ENCODE measurements at places on chromosomes 4 and X. TPM values are rescaled to one million over a fixed set of nuclear protein-coding genes. Genes with fewer than 3 reads are reported as not detected.
A peak's percentile ranks its signal among the peaks of the same experiment; 100 is the strongest.

Gene PPARGC1A
- 3.6 TPM for total RNA-seq

Gene SORBS2
- 0.52 TPM for total RNA-seq

Gene GAGE12J
- not detected for total RNA-seq

Gene MGARP
- 4.7 TPM for total RNA-seq

Gene NLGN4X
- total RNA-seq: 0.15 TPM

Gene SSX4B
- not detected for total RNA-seq

Gene TKTL2
- not detected for total RNA-seq

Gene GAGE12E
- not detected for total RNA-seq

Gene MGAT4D
- not detected for total RNA-seq

Gene HPSE
- total RNA-seq: 7.6 TPM

GRCh38 chr4:123776267-123776666, 379.7 kb downstream of the SPRY1 start:
- no peak for DNase-seq

DNA sequence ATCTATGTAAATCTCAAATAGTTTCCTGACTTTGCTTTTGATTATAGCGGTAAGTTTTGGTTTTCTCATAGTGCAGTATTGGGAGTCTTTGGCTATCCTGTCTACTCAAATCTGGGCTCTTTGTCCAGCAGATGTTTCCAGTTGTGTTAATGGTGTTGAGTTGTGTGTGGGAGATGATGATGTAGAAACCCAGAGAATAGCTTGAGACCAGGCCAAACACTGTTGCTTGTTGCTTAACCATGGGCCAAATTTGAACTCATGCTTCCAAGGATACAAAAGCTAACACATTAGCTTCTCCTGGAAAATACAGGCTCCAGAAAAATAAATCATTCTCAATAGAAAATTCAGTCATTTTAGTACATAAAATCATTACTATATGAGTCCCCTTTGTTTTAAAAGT, 82.6 kb upstream of the GYPA start:
- no peak for DNase-seq

GRCh38 chr4:169132561-169133305, 122.7 kb upstream of the CBR4 start:
- DNase-seq: peak; percentile 33

DNA sequence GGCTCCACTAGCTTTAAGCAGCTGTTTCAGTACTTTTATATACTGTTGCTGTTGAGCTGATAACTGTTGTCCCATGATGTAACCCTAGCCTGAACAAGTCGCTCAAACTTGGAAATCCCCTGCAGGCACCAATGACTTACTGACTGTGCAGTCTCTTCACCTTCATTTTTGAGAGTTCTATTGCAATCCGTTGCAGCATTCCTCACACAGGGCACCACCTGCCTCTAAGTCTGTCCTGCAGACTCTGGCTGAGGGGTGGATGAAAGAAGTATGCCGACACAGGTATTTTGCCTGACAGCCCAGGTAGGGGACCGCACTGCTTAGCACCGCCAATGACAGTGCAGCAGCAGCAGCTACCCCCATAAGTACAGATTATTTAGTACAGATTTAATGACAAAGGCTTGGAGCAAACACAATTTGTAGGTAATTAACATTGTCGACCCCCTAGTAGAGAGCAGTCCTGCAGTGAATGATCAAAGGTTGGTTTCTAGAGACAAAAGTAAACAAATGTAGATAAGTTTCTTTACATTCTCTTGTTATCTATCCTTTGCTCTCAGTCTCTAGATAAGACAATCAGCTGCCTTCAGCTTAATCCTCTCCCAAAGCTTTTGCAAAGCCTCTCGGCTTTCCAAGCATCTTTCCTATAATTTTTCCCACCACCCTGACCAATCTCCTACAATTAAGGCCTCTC, 205.0 kb downstream of the PABPC4L start:
- DNase-seq: no peak

GRCh38 chrX:139932073-139932900, 566 bp downstream of the ATP11C start:
- DNase-seq: peak; percentile 59

DNA sequence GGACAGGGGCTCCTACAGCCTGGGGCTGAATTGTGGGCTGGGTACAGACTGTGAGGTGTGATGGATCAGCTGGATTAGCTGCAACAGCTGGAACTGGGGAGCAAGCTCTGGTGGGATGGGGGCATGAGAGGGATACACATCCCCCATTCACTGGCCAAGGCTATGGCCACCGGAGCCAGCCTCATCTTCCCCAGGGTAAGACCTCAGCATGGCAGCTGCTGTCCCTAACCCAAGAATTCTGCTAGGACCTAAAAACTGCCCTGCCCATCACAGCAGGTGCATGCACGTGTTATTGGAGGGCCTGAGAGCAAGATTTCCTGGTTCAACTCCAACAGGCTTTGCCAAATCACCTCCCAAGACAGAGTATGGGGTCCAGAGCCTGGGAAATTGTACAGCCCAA, 258.6 kb upstream of the AGTR2 start:
- no peak for DNase-seq

DNA sequence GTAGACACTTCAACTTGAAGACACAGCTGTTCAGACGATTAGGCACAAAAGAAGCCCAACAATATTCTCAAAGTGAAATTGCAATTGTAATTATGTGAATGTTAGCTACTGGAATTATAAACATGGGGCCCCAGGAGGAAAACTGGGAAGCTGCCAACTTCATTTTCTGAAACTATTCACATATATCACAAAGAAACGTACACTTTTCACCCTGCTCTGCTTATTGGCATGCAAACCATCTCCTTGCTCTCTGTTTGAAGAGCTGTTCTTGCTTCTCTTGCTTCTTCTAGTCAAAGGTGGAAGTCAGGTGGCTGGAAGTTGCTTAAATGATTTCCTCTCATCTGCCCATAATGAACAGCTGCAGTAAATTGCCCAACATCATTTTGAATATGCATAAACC, 320.1 kb downstream of the CFAP299 start:
- no peak for DNase-seq

DNA sequence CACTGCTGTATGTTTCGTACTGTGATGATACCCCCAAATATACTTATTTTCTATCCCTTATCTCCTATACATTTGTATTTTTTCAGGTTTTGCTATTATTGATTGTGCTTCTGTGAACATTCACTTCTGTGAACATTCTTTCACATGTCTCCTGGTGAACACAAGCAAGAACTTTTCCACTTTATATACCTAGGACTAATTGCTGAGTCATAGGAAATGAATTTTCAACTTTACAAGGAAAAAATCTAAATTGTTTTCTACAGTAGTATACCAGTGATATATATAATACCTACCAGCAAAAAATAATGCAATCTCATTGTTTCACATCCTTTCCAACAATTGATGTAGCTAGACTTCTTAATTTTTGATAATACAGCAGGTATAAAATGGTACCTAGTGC, 139.5 kb upstream of the MAGEB18 start:
- no peak for DNase-seq

DNA sequence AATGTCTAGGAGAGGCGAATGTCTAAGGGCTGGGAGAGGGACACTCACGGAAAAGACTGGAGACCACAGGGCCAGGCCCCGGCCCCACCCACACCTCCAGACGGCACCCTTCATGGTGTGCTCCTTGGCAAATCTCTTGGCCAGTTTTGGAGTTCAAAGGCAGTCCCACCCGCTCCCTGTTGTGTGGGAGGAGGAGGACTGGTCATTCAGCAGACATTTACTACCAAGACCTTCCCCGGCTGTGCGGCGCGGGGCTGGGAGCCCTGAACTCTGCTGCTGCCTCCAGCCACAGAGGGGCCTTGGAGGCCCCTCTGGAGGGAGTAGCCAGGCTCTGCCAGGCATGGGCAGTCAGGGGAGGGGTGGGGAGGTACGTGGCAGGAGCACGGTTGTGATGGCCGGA, 8.7 kb upstream of the TBC1D14 start:
- DNase-seq: no peak

GRCh38 chr4:11436084-11436483, 7.4 kb upstream of the HS3ST1 start:
- no peak for DNase-seq

DNA sequence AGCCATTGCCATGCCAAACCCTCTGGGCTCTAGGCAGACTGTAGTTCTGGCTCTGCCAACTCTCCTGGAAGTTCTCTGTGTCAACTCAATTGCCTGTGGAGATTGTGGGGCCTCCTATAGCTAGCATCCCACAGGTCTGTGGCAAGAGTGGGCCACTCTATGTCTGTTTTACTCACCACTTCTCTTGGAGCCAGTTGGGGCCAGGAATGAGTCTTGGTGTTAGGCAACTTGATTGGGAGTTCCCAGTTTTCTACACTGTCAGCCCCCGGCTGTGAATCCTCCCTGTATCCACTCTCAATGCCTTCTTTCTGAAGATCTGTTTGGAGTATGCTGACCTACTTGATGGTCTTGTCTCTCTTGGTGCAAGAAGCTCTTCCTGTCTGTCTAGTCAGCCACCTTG, 48.2 kb upstream of the EPGN start:
- DNase-seq: no peak

- DNase-seq: no peak
Observed at GRCh38 chrX:10133980-10134676, 22.6 kb upstream of the CLCN4 start.

GRCh38 chrX:10071451-10072144, 85.2 kb upstream of the CLCN4 start:
- DNase-seq: no peak

DNA sequence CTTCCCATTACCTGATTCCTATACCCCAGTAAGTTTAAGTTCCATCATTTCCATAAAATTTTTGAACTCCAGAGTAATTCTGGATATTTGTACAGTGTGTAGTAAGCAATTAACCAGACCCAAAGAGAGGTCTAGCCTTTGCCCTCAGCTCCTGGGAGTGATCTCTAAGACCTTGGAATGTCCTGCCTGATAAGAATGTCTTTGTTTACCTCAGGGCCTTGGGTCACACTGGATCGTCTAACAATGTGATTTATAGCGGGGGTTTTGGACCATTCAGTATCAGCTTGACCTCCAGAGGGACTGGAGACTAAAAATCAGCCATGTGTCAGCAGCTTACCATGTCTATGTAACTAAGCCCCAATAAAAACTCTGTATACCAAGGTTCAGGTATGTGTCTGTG, 330.9 kb upstream of the PPP1R2C start:
- no peak for DNase-seq

DNA sequence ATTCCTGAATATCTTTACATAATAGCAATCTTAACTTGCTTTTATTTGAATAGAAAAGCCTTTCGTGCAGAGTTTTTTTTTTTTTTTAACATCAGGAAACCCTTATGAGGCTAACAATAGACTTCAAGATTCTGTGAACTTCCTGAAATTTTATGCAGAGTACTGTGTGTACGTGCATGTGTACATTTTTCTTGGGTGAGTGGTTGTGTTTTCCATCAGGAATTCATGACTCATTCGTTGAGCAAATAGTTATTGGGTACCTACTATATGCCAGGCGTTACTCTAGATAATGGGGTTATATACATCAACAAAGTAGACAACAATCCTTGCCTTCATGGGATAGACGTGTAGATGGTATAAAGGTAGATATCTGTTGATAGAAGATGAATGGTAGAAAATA, 59.1 kb downstream of the MRPL1 start:
- DNase-seq: peak; percentile 84

DNA sequence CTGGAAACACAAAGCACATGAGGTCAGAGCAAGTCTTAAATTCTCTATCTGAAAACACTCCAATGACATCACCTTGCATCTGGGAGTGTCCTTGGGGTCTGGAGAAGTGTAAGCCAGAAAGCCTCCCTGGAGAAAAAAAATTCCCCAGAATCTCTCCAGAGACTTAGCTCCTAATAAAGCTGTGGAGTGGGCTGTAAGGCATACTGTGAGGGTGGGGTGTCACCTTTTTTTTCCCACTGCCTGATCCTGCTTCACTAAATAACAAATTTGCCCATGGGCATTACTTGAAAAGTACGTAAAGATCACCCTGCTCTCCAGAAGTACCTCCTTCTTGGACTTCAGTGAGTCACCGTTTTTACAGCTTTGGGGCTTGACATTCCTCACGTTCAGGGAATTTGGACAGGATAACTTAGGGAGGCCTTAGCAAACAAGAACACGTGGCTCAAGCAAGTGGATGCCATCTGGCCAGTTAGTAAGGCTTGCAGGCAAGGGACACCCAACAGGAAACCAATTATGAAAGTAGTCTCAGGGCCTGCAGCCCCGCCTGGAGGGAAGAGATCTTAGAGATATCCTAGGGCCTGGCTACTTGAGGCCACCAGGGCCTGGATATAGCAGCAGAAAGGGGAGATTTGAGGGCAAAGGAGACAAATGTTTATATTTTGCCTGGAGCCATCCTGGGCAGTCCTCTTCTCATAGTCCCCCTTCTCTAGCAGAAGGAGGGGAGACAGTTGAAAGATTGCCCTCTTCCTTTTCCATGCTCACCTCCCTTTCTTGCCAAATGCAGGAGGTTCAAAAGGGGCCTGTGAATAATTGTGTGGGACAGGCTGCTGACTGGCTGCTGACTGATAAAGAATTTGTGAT, 60.1 kb upstream of the PLAC1 start:
- DNase-seq: peak; percentile 100

- peak; percentile 43 for DNase-seq
Observed at GRCh38 chr4:99885063-99885664, 9.1 kb downstream of the LAMTOR3 start.

- DNase-seq: no peak
Observed at GRCh38 chrX:37653397-37654085, 32.0 kb upstream of the XK start.

GRCh38 chrX:13764765-13765164, 30.2 kb downstream of the OFD1 start:
- DNase-seq: no peak

DNA sequence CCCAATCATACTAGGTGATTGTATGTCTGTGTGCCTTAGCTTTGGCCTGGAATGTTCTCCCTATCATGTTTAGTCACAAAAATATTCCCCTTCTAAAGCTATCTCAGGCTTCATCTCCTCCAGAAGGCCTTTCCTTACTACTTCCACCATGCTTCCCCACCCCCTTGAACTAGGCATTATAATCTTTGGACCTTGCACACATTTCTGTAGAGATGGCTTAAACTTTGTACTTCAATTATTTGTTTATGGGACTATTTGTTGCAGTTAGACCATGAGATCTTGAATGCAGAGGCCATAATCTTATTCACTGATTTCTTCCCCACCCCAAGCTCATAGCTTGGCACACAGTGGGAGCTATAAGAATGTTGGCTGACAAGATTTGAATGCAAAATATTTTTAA, 262.0 kb upstream of the EDA2R start:
- no peak for DNase-seq

- DNase-seq: peak; percentile 22
Observed at GRCh38 chr4:70613306-70614183, 15.0 kb upstream of the ENAM start.

- no peak for DNase-seq
Observed at GRCh38 chr4:126541820-126542219, 1090.9 kb upstream of the INTU start.

GRCh38 chr4:87423317-87424098, 1.1 kb downstream of the NUDT9 start:
- DNase-seq: peak; percentile 33

- no peak for DNase-seq
Observed at GRCh38 chr4:150323406-150324325, 245.4 kb downstream of the DCLK2 start.

DNA sequence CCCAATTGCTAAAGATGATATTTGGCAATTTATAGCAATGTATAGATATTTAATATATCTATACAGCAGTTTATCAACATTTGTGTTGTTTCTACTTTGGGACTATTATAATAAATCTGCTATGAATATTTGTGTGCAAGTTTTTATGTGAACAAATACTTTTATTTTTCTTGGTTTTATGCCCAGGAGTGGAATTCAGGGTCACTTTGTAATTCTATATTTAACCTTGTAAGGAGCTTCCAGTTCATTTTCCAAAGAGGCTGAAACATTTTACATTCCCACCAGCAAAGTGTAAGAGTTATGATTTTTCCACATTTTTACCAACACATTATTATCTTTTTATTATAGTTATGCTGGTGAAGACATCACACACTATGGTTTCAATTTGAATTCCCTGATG, 801.3 kb downstream of the PCDH18 start:
- DNase-seq: no peak
